Effector memory CD8-positive, alpha-beta T cell (primary cell): ENCODE measurements at places on chromosomes 7 and 10.
A peak's percentile ranks its signal among the peaks of the same experiment; 100 is the strongest.

GRCh38 chr7:137992550-137993394 is 9.1 kb downstream of the CREB3L2 start:
- no peak for DNase-seq
- peak overlapping the region; percentile 4 for H3K4me3 ChIP-seq
- H3K27ac ChIP-seq: peak overlapping the region; percentile 30
- peaks cover 34% of the 10 kb centered on the region for H3K4me1 ChIP-seq

DNA sequence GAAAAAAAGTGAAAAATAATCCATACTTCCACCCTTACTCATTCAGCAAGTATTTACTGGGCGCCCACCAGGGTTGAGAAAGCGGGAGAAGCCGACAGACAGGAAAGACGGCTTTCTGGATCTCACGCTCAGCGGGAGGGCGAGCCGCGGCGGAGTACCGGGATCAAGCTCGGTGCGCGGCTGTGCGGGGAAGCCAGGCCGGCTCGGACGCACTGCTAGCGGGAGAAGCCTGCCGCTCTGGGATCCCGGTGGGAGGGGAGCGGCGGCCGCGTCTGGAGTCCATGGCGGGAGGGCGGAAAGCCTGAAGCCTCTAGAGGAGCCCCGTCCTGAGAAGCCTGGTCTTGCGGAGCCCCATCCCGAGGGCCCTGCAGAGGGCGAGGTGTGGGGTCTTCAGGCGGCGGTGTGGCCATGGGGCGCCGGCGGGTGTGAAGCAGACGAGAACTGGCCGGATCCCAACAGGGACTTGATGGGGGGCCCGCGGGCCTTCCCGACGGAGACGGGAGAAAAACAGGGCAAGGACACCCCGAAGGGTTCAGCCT is 82.9 kb downstream of the VIPR2 start:
- H3K4me3 ChIP-seq: no peak overlapping the region
- no peaks in the 10 kb centered on the region for H3K27me3 ChIP-seq
- no peak for DNase-seq

DNA sequence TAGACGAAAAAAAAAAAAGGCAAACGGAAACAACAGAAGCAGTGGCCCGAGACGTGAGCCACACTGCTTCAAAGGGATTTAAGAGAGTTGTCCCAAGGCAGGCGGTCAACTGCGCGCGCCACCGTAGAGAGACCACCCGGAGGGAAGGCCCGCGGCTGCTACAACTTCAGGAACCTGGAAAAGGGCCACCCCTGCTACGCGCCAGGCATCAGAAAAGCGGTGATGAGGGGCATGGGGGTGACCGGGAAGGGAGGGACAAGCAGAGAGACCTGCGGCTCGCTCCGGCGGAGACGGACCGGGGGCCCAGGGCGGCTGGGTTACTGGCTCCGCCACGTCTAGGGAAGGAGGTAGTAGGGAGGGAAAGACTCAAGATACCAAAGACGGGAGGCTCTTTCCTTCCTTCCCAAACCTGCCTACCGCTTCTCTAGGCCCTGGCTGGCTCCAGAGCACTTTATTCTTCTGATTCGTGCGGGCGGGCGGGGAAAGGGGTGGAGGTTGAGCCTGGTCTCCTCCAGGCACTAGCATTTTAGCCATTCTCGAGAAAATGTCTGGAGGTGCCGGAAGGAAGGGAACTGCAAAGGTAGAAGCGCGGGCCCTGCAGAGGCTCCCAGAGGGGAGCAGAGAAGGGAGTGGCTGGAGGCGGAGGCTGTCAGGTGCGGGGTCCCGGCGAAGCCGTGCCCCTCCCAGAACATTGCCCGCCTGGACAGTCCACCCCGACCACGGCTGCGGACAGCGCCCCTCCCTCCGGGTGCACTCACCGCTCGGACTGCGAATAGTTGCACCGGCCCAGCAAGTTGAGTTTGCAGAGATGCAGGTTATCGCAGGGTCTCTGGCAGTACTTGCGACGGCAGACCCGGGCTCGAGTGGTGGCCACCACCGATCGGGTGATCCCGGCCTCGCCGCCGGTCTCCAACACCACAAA is 993 bp downstream of the ZC3HAV1 start:
- peak overlapping the region; percentile 100 for H3K4me3 ChIP-seq
- peaks cover 39% of the 10 kb centered on the region for H3K4me1 ChIP-seq
- peak overlapping the region; percentile 100 for H3K27ac ChIP-seq
- H3K36me3 ChIP-seq: peaks cover 60% of the 10 kb centered on the region
- DNase-seq: no peak

- no peaks in the 10 kb centered on the region for H3K4me1 ChIP-seq
- no peak overlapping the region for H3K27ac ChIP-seq
- no peaks in the 10 kb centered on the region for H3K27me3 ChIP-seq
- no peaks in the 10 kb centered on the region for H3K36me3 ChIP-seq
- no peak for DNase-seq
Observed at GRCh38 chr7:111053035-111053434, 37.9 kb upstream of the LRRN3 start.

DNA sequence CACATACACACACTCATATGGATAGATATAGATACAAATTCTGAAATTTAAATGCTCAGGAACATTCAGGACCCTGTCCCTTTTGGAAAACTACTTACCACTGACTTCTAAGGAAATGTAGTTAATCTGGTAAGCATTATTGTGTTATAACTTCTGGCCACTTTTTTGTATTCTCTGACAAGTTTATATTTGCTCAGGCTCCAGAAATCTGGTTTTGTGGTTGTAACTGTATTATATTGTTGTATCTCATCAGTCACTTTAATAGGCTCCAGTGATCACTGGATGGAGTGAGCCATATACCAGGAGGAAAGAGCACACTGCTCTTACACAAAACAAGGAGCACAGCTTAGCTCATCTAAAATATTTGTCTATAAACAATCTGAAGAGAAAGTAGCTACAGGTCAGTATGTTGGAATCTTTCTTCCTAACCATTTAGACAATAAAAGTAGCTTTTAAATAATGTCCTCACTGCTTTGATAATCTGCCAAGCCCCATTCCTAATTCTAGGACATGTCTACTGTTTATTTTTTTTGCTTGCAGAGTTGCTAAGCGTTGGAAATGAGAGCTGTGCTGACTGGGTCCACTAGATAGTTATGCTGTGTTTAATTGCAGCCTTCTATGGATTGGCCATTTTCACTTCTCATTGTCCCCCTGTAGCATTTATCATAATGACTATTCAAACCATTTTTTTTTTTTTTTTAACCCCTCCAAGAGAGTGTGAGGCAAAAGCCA is 43.8 kb downstream of the SMNDC1 start:
- H3K27ac ChIP-seq: no peak overlapping the region
- no peaks in the 10 kb centered on the region for H3K27me3 ChIP-seq
- DNase-seq: no peak
- H3K36me3 ChIP-seq: no peaks in the 10 kb centered on the region
- no peak overlapping the region for H3K4me3 ChIP-seq

DNA sequence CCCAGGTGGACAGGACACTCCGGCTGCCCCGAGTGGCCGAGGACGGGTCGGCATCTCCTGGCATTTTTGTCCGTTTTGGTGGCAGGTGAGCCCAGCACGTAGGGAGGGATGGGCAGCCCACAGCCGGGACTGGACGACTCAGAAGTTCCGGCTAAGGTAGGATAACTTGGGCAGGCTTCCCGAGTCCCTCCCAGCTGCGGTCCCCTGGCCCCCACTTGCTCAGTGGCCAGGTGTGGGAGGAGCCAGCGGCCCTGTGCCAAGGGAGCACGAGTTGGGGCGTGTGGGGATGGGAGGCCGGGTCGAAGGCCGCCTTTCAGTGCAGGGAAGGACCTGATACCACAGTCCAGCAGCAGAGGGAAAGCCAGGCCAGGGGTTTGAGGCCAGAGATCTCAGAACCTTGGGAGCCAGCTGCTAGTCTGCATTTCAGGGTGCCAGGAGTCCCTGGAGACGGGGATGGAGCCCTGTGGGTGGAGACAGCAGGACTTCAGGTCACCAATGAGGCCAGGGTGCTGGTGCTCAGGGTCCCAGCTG is 58.5 kb downstream of the PWWP2B start:
- H3K36me3 ChIP-seq: peaks cover 3% of the 10 kb centered on the region
- H3K27ac ChIP-seq: no peak overlapping the region
- DNase-seq: no peak
- peaks cover 11% of the 10 kb centered on the region for H3K4me1 ChIP-seq
- no peak overlapping the region for H3K4me3 ChIP-seq

DNA sequence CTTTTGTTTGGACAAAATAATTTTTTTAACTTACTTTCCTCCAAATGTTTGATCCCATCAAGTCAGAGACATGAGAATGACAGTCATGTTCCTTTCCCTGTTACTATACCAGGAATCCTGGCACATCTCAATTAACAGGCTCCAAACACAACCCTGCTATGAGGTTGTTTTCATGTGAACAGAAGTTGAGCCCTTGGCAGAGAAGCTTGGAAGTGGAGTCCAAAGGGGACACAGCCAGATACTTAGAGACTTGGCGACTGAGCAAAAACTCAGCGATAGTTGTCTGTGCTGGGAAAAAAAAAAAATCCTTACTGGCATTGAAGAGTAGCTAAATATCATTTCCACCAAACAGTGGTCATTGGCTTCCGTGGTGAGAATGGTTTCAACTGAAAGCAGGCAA is 12.8 kb downstream of the TUBAL3 start:
- no peaks in the 10 kb centered on the region for H3K36me3 ChIP-seq
- H3K27me3 ChIP-seq: peaks cover 24% of the 10 kb centered on the region
- DNase-seq: no peak
- H3K4me1 ChIP-seq: no peaks in the 10 kb centered on the region
- H3K4me3 ChIP-seq: no peak overlapping the region
- no peak overlapping the region for H3K27ac ChIP-seq

GRCh38 chr10:1802413-1802812 is 65.1 kb upstream of the ADARB2 start:
- H3K27me3 ChIP-seq: peaks cover 22% of the 10 kb centered on the region
- no peak overlapping the region for H3K4me3 ChIP-seq
- H3K4me1 ChIP-seq: peaks cover 3% of the 10 kb centered on the region
